ENCODE measurements at places on chromosomes 16 and 17.

- no peak for DNase-seq
These were observed 234.8 kb downstream of the GSG1L start for GRCh38 chr16:27828671-27829070.

DNA sequence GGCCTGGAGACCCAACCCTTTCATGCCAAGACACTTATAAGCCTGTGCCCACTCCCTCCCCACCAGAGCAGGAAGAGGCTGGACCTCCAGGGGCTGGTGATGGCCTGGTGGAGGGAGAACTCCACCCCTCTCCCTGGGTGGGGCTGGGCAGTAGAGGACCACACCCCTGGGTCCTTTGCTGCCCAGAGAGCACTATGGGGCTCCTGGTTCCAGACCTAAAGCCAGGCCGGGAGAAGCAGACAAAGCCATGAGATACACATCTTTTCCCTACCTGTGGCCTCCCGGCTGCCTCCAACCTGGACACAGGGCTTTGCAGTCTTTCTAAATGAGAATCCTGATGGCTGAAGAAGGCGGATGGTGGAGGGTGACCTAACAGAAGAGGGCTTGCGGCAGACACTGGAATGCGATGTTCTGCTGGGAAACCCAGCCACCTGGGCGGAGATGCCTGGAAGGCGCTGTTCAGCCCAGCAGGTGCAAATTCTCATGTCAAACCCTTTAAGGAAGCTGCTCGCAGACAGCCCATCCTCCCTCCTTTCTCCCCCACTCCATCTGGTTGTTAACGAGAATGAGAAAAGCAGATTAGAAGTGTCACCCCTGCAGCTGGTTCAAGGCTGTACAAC lies 43.9 kb upstream of the KIFC3 start:
- no peak for DNase-seq

DNA sequence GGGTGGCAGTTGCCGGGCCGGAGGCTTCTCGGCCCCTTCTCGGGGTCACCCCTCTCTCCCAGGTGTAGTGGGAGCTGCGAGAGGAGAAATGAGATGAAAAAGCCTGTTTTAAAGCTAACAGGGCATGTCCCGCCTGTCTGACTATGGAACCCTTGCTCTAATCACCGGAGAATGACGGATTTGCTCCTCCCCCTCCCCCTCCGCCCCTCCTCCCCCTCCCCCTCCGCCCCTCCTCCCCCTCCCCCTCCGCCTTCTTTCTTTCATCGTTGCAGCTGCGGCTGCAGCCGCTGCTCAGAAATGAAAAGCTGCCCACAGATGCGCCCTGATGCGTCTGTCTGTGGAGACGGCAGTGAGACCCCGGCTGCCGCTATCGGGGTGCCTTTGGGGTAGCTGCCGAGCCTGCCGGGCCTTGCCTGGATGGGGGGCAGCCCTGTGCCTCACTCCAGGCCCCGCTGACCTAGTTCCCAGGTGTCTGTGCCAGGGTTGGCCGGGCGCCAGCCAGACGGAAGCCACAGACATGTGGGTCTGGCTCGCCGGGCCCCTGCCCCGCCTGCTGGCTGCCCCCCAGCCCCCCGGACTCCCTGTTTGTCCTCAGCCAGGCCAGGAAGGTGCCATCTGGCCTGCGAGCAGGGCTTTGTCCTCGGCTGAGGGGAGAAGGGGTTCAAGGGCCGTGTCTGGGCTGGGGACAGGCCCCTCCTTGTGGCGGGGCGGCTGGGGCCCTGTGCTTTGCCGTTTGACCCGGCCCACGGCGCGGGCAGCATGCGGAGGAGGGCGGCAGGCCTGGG lies 37.7 kb downstream of the GINS2 start:
- no peak for DNase-seq

- DNase-seq = no peak
These were observed 8.0 kb downstream of the CDK5R1 start for GRCh38 chr17:32494621-32495358.

- peak; percentile 79 for DNase-seq
These were observed 3.7 kb upstream of the CNP start for GRCh38 chr17:41962768-41963434.

DNA sequence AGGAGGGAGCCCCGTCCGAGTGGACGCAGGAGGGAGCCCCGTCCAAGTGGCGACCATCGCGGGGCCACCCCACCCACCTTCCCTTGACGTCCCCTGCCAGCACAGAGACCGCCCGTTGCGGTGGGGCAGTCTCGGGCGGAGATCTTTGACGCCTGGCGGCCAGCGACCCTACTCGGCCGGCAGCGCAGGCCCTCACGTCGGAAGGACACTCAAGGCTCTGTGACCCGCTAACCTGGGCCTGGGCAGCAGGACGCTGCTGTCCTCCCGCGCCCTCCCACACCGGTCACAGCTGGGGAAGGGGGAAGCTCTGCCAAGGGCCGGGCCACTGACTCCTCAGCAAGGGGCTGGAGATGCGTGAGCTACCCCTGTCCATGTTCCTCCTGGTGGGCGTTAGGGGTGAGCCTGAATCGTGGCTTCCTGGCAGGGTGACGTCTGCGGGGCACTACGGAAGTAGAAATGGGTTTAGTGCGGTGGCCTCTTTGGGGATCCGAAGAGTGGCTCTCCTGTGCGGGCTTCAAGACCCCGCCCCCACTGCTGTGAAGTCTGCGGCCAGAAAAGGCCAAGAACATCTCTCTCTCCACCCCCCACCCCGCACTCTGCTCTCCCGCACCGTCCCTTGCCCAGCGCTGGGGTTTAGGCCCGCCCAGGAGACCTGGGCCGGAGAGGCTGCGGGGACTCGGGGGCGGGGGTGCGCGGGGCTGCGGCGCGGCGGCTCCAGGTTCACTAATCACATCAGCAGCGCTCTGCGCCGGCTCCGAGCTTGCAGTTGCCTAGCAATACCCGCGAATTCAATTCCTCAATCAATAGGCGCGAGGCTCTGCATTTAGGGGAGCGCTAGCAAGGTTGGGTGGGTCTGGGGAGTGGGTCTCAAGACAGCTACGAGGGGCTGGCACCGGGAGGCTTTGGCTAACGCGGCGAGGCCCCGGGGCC lies 5.8 kb downstream of the CBX8 start:
- DNase-seq = no peak

GRCh38 chr17:42411361-42411760 lies 11.7 kb downstream of the CAVIN1 start:
- no peak for DNase-seq

- no peak for DNase-seq
These were observed 134.1 kb downstream of the KATNIP start for GRCh38 chr16:27684047-27684446.

GRCh38 chr16:54707813-54708212 lies 222.9 kb upstream of the IRX5 start:
- no peak for DNase-seq

DNA sequence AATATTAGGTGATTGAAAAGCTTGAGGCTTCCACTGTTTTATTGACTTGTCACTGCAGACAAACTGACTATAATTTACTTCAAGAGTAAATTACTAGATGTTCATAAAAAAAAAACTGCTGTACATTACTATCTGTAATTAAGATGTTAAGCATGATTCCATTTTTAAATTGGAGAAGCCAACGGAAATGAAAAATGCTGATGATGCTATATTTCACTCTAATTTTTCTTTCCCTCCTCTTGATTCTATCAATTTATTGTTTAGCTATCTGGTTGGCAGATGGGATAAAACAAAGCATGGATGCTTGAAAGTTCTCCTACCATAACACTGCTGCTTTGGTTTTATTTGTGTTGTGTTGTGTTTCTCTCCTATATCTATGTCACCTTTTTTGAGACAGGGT lies 41.0 kb downstream of the MAF start:
- no peak for DNase-seq

DNA sequence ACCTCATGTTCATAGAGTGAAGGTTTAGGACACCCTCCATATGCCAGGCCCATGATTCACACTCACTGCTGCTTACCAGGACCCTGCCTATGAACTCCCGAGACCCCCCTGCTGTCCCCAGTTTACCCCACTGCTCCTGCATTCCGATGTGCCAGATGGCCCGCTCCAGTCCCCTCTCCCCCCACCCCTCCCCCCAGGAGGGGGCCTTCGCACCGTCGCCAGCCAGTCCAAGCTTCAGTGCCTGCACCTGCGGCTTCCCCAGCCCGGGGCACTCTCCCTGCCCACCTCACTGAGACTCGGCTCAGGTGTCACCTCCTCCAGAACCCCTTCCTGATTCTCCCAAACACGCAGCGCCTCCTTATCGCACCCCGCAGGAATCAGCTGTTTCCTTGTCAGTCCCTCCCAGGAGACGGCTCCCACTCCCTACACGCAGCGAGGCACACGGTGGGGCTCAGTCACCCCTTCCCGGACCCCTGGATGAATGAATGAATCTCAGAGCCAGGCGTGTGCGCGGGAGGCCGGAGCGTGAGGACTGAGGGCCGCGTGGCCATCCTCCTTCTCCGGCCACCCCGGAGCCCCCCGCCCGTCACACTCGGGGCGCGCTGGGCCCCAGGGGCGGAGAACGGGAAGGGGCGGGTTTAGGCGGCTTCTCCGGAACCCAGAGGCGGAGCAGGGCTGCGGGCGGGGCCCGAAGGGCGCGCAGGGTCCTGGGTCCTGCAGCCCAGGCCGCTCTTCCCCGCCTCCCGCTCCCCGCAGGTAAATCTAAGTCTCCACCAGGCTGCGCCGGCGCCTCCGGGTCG lies 1.6 kb downstream of the MYO1C start:
- peak; percentile 78 for DNase-seq

GRCh38 chr16:23905027-23905426 lies 69.2 kb downstream of the PRKCB start:
- no peak for DNase-seq

DNA sequence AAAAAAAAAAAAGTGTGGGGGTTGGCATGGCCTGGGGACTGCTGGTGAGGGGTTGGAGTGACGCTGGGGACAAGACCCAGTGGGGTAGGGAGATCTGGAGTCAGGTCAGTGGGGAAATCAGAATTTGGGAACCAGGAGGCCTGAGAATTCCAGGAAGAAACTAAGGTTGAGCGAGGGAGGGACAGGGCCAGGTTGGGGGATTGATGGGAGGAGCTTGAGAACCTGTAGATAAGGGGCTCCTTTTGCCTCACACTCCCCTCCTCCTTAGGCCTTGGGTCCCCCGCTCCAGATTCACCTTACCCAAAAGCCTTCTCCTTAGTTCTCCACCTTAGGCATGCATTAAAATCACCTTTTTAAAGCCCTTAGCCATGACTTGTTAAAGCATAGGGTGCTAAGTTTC lies 8.3 kb upstream of the PYDC1 start:
- DNase-seq = no peak

DNA sequence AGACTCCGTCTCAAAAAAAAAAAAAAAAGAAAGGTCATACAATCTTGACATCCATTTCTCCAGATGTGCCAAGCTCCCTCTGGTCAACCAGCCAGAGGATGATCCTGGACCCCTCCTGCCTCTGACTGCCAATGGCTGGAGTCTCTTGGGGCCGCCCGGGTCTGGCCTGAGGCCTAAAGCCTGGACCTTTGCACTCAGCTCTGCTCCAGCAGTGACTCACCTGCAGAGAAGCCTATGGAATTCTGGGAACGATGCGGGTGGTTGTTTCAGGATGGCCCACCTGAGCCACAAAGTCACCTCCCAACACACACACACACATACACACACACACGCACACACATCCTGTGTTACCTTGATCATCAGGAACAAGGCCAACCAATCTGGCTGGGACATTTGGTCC lies 64.0 kb upstream of the DNAH17 start:
- DNase-seq = no peak

GRCh38 chr16:11181242-11181898 lies 74.6 kb downstream of the SOCS1 start:
- no peak for DNase-seq

- no peak for DNase-seq
These were observed 224.7 kb downstream of the SNX29 start for GRCh38 chr16:12201216-12201615.

GRCh38 chr17:80264205-80265075 lies 3.8 kb downstream of the RNF213 start:
- peak; percentile 76 for DNase-seq

DNA sequence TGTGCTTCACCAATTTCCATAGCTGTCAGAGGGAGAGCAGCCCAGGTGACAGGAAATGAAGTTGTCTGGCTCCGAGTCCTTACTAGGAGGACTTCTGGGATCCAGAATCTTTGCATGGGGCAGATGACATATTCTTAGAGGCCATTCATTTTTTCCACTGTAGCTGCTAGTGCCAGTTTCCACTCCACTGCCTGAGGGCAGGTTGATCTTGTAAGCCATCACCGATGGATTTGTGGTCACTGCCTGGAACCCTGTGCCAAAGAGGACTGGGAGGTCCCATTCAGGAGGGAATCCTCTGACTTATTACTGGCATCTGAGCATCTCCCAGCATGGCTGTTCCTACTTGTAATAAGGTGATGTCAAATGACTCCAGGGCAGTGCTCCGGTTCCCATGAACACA lies 144.1 kb upstream of the KCNJ18 start:
- DNase-seq = no peak

DNA sequence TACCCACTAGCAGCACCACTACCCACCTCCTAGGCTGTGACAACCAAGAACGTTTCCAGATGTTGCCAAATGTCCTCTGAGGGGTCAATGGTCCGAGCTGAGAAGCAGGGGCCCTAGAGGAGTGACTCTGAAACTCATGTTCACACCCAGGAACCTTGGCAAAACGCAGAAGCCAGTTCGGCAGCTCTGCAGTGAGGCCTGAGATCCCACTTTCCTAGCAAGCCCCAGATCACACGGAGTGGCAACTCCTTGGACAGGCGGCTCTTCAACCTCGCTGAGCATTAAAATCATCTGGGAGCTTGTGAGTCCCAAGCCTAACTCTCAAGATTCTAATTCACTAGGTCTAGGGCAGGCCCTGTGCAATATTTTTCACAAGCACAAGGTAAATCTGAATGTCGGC lies 17.3 kb downstream of the ELAC2 start:
- DNase-seq = no peak

Data from activated CD4-positive, alpha-beta T cell treated with anti-CD3 and anti-CD28 coated beads, Interleukin-2, Interleukin-6, amounts not matched to agents 100 ng/mL and 50 ng/mL, durations not matched to agents 16 hours and 8 hours (primary cell).